ENCODE measurements at places on chromosomes 4 and X.
A peak's percentile ranks its signal among the peaks of the same experiment; 100 is the strongest.

- DNase-seq, result no peak
Observed at GRCh38 chr4:60656171-60656570, 544.0 kb upstream of the ADGRL3 start.

DNA sequence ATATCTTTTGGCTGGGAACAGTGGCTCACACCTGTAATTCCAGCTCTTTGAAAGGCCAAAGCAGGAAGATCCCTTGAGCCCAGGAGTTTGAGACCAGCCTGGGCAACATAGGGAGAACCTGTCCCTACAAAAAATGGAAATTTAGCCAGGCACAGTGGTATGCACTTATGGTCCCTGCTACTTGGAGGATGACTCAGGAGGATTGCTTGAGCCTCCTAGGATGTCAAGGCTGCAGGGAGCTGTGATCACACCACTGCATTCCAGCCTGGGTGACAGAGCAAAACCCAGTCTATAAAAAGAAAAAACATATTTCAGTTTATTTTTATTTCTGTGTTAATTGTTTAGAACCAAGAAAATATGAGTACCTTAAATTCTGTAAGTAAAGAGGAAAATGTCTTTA lies 123.7 kb downstream of the CBR4 start:
- peak; percentile 72 for DNase-seq

DNA sequence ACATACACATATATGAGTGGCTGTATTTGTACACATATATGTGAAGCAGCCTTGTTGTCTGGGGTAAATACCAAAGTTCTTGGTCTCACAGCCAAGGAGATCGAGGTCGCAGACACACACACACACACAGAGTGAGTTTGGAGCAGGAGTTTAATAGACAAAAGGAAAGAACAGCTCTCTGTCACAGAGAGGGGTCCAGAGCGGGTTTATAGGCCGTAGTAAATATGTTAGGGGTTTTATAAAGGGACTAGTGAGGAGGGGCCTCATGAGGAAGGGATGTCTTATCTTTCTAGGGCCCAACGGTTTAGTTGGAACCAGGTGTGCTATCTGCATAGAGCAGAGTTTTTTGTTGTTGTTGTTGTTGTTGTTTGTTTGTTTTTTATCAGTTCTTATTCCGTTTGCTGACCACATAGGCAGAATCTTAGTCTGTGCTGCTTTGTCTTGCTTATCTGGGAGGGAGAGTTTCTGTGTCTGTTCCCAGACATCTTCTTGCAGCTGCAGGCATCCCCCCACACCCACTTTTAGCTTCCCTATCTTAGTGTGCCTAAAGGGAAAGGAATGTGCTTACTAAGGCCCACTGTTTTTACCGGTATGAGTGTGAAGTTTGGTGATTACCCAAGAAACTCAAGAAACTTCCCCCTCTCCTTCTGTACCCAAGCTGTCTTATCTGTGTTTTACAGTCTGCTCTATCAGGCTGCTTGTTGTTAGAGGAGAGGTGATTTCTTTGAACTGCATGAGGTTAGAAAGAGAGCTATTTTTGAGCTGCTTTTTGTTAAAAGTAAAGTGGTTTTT lies 91.9 kb downstream of the TENT5D start:
- DNase-seq, result peak; percentile 0

DNA sequence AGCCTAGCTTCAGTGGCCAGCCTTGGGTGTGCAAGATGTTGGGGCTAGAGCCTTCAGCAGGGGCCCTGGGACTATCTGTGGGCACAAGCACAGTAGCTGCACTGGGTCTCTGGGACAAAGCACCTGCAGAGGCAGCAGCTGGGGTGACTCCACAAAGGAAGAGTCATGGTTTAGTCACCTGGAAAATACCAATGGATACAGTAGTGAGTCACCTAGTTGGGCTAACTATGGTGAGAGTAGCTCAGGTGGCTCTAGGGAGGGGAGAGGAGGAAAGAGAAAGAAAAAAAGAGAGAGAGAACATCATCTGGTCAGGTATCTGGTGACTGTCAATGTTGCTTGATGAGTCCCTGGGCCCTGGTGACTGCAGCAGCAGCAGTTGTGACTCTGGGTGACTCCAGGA lies 72.9 kb upstream of the SPIN4 start:
- DNase-seq, result no peak

GRCh38 chr4:182179105-182179504 lies 64.1 kb upstream of the TENM3 start:
- DNase-seq, result peak; percentile 9

DNA sequence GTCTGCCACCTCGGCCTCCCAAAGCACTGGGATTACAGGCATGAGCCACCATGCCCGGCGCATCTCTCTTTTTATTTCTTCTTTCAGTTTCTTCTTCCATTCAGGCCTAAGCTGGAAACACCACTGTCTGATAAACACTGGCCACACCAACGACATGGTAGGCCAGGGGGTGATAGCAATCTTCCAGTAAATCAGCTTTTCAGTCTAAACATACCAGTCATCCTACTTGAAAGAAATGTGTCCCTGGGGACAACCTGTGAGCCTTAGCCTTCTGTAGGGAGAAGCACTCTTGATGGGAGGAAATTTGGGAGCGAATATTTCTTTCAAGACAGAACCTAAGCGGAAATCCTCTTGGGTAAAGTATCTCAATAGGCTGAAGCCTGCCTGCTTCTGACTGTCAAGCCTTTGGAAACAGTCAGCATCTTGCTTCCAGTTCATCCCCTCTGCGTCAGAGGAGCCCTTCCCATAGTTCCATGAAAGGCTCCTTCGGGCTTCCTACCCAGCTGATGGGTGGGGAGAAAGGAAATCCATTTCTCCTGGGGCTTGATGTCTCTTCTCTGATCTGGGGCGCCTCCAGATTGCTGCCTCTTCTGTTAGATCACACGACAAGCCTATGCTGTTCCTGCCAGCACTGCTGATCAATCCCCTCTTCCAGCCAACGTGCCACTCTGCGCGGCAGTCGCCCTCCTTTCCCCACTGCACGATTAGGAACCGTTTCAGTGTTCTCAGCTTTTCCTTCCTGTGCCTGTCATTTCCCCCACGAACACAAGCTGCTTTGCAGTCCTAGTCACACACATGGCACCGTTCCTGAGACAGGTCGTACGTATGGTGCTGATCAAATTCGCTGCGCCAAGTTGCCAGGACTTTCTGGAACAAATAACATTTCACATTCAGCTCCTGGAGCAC lies 49.5 kb upstream of the CBR4 start:
- DNase-seq, result peak; percentile 82

GRCh38 chr4:147246096-147246495 lies 234.8 kb upstream of the EDNRA start:
- no peak for DNase-seq

GRCh38 chr4:150006197-150006596 lies 72.0 kb upstream of the DCLK2 start:
- peak; percentile 38 for DNase-seq

GRCh38 chrX:81957318-81957717 lies 755.4 kb downstream of the SH3BGRL start:
- DNase-seq, result no peak

GRCh38 chrX:72057331-72057730 lies 74.4 kb downstream of the RTL5 start:
- no peak for DNase-seq

DNA sequence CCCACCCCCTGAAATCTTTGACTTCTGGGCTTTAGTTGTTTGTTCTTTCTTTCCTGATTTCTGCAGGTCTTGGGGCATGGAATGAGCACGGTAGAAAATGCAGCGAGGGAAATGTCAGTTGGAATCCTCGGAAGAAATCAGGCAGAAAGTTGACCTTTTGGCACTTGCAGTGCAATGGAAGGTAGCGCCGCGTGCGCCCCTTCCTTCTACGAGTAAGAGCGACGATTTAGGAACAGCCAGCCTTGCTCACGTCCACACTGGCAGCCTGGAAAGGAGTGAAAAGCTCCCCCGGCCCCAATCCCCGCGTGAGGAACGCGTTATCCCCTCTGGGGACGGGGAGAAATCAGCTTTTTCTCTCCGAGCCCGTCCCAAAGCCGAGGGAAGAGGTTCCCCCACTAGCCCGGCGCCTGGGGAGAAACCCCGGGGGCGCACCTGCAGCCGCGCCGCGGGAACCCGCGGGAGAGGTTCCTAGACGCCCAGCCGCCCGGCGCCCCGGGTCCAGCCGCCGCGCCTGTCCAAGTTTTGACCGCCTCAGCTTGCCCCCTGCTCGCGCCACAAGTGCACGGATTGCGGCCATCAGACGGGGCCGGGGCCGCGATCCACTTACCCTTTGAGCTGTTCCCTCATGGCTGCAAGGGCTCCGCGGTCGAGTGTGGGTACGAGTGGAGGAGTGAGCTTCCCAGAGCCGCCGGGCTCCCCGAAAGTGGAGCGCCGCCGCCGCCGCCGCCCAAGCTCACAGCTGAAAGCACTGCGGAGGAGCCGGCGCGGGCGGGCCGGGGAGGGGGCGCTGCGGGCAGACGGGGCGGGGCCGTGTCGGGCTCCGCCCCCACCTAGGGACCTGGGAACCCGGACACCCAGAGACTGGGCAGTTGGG lies 194.6 kb upstream of the FTHL17 start:
- peak; percentile 44 for DNase-seq

GRCh38 chr4:141155586-141155985 lies 22.3 kb upstream of the RNF150 start:
- DNase-seq, result peak; percentile 10

- peak; percentile 58 for DNase-seq
Observed at GRCh38 chrX:68114573-68115129, 318.6 kb downstream of the OPHN1 start.

DNA sequence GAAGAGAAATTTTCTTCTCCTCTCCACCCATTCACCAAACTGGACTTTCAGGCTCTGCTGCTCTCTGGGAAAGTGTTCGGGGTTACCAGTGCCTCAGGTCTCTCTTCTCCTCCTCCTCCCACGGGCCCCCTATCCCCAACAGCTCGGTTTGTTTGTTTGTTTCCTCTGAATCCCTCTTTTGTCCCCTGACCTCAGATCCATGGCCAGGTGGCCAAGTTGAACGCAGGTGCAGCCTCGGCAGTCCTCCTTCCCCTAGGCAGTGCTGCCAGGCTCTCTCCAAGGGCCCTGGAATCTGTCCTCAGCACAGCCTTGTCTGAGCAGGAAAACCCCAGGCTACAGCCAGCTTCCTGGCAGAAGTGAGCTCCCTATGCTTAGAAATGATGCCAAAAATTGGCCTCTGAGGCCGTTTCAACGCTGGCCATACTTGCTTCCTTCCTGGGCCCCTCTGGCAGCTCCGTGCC lies 60.0 kb downstream of the FHDC1 start:
- DNase-seq, result no peak

GRCh38 chrX:132532913-132533312 lies 44.1 kb upstream of the MBNL3 start:
- DNase-seq, result peak; percentile 2

DNA sequence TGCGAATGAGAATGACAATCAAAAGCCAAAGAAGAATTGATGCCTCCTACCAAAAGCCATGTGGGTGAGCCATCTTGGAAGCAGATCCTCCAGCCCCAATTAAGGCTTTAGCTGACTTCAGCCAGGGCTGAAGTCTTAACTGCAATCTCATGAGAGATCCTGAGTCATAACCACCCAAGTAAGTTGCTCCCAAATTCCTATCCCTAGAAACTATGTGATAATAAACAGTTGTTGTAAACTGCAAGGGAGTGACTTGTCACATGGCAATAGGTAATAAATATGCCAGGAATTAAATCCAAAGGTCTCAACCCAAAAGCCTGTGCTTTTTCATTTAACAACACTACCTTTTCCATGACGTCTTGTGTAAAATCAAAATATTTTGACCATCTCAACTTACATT lies 154.2 kb upstream of the TBL1X start:
- DNase-seq, result peak; percentile 67

GRCh38 chr4:140372751-140373327 lies 607 bp upstream of the SCOC start:
- peak; percentile 55 for DNase-seq

GRCh38 chr4:24686866-24687692 lies 102.7 kb upstream of the DHX15 start:
- DNase-seq, result no peak

DNA sequence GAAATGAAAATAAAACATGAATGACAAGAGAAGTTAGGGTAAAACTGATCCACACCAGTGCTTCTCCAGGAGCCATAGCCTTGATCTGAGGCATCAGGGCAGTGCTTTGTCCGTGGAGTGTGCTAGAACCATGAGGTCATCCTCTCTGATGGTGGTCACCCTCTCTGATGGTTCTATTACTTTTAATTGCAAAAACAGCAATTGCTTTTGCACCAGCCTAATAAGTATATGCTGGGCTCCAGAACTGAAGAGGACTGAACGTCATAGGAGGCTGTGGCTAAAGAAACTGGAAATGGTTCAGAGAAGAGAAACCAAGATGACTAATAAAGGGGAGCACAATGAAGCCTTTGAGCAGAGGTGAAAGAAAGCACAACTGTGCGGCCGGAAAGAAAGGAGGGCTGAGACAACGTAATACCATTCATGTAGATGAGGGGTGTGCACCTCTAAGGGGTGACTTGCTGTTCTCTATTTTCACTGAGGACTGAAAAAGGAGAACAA lies 17.0 kb upstream of the TMEM154 start:
- DNase-seq, result peak; percentile 79

- DNase-seq, result no peak
Observed at GRCh38 chr4:35757836-35758235, 486.5 kb downstream of the ARAP2 start.

DNA sequence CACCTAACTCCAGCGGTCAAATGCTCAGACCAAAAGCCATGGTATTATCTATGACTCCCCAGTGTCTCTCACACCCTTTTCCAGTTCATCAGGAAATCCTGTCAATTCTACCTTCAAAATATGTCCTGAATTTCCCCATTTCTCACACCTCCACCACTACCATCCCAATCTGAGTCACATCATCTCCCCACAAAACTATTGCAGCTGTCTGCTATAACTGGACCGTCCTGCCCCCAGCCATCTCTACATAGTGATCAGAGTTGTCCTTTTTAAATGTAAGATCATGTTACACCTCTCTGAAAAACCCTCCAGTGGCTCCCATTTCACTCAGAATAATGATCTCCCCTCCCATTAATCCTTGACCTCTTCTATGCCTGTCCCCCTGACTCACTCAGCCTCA lies 6.8 kb upstream of the ODAPH start:
- no peak for DNase-seq

DNA sequence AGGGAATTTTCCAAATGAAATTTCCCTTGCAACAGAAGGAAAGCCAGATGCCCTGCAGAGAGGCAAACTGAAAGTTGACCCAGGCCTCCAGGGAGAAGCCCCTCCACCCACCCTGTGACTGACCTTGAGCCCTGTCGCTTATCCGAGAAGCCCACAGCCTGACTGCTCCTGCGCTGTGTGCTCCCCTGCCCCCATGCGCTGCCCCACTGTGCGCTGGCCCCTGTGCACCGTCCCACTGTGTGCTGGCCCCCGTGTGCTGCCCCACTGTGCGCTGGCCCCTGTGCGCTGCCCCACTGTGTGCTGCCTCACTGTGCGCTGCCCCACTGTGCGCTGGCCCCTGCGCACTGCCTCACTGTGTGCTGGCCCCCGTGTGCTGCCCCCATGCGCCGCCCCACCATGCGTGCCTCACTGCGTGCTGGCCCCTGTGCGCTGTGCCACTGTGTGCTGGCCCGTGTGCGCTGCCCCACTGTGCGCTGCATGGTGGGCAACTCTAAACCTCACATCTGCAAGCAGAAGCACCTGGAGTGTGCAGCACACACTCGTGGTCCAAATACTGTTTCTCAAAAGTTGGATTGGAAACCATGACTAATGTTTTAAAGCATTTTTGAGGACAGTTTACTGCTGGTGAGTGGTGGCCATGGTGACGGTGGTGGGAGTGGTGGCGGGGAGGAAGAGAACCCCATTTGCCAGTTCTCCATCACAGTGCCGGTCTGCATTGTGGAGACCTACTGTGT lies 8.3 kb upstream of the GRPEL1 start:
- peak; percentile 54 for DNase-seq

- DNase-seq, result no peak
Observed at GRCh38 chr4:40789771-40790170, 40.0 kb downstream of the NSUN7 start.

Data from GM23248 (cell line).